ENCODE measurements at places on chromosomes 1 and 21.

GRCh38 chr1:157992833-157993146 is 655 bp upstream of the KIRREL1 start:
- no peak for DNase-seq

DNA sequence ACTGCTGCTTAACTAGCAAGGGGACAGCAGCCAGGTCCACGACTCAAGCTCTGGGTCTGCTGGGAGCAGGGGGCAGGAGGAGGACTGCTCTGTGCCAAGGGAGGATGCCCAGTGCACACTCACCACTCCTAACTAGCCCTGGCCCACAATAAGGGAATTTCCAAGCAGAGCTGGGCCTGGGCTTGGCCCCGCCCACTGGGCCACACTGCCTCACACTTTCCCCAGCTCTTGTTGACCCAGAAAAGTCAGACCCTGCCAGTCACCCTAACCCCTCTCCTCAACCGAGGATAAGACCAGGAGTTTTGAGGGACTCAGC is 18.7 kb downstream of the SLC9A1 start:
- DNase-seq: no peak

GRCh38 chr21:17612023-17612564 is 607 bp downstream of the BTG3 start:
- no peak for DNase-seq

- DNase-seq: no peak
Measured at GRCh38 chr21:41242238-41242829, 74.3 kb upstream of the FAM3B start.

GRCh38 chr1:109210058-109210457 is 3.7 kb upstream of the SARS1 start:
- DNase-seq: no peak

DNA sequence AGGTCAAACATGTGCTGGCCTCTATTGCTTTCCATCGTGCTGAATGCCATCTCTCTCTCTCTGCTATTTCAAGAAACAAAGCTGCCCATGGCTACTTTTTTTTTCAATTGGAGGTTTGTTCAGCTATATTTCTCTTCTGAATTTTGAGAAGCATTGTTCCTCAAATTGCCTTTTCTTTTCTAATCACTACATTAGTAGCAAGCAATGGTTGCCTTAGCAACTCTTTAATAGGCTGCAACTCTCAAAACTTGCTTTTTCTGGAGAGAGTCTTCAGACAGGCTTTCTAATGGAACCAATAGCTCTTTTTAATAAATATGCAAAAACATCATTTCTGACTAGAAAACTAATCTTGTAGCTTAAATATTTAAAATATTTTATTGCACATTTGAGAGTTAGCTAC is 439.0 kb downstream of the LRRIQ3 start:
- DNase-seq: no peak

GRCh38 chr1:211830055-211830327 is 572 bp downstream of the LPGAT1 start:
- no peak for DNase-seq

DNA sequence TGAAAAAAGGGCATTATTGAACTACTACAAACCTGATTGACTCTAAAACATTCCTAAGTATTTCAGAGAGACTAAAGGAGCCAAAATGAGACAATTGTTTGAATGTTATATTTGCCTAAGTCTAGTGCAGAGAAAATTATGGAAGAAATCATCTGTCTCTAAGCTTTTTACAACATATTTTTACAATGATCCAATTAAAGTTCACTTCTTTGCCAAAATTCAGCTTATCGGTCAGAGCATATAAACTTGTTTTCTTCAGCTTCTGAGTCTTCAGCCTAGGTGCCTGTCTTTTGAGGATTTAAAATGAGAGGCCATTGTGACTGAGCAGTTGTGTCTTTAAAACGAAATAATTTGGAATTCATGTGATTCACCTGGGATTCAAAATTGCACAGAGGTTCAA is 181.2 kb upstream of the SGIP1 start:
- no peak for DNase-seq

- no peak for DNase-seq
Measured at GRCh38 chr21:41045534-41046268, 122.3 kb upstream of the BACE2 start.

DNA sequence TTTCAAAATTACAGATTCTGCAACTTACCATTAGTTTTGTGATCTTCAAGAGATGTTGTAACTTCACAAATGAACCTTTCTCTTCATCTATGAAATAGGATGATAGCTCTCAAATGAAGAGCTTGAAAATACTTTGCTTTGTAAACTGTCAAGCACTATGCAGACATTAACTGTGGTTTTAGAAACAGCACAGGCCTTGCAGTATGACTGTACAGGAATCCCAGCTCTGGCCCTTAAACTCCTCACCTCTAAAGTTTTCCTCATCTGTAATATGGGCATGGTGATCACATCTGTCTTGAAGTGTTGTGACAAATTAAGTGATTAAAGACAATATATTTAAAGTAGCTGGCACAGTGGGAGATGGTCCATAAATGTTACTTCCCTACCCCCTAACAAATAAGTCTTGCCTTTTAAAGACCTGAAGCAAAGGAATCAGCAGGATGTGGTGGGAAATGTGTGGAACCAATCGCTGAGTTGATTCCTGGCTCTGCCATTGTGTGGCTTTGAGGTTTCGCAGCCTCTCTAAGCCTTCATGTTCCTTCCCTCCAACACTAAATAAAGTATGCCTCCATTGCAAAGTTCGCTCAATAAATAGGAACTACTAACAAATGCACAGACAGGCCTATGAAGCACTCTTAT is 5.5 kb upstream of the PTP4A2 start:
- DNase-seq: no peak

GRCh38 chr1:88890791-88891317 is 513 bp downstream of the GTF2B start:
- no peak for DNase-seq

DNA sequence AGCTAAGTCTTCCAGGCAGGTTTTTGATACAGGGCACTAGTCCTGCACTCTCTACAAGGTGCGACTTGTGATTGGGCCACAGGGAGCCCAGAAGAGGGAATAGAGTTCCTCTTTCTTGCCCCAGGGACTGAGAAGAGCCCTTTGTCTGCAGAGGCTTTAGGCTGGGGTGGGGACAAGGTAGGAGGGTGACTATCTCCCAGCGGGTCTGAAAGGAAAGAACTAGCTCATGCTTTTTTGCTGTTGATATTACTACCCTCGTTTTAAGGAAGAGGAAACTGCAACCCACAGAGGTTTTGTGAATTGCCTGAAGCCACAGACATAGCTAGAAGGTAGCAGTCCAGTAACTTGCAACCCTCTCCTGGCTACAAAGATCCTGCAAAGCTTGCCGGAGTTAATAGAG is 615.2 kb downstream of the MATN1 start:
- no peak for DNase-seq

GRCh38 chr1:219339466-219339865 is 165.8 kb downstream of the LYPLAL1 start:
- DNase-seq: no peak

GRCh38 chr1:25735956-25736529 is 64.0 kb upstream of the SELENON start:
- no peak for DNase-seq

- DNase-seq: no peak
Measured at GRCh38 chr1:89844860-89845259, 24.0 kb downstream of the LRRC8D start.

- DNase-seq: no peak
Measured at GRCh38 chr21:43280949-43281633, 112.3 kb downstream of the CRYAA start.

DNA sequence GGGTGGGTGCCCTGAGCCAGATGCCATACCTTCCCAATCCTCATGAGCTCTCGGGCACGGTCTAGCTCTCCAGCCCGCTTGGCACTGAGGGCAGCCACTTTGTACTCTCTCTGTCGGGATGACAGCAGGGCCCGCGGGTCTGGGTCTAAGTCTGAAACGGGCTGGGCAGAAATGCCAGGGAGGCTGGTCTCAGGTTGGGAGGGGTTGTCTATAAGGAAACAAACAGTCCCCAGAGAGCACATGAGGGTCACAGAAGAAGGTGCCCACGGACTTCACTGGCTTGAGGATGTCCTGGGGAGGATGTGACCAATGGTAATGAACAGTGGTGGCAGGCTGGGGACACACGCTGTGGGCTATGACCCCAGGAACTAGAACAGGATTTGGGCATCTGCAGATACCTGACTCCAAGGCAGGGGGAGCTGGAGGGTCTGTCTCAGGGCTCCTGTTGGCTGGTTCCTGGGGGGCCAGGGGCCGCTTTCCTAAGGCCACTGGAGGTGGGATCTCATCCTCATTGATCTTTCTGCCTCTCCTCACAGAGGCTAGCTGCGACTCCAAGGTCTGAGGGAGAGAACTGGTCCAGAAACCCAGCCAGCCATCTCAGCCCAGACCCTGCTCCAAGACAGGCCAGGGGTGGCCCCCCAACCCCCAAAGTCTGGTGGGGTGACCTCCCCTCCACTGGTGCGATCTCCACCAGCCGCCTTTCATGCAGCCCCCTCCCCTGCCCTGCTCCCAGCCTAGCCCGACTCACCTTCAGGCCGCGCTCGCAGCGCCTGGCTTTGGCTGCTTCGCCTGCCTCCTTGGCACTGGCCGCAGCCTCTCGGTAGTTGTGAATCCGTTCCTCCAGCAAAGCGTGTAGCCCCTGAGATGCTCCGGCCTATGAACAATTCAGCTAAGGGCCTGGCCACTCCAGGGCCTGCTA is 6.1 kb downstream of the CC2D1B start:
- DNase-seq: no peak

DNA sequence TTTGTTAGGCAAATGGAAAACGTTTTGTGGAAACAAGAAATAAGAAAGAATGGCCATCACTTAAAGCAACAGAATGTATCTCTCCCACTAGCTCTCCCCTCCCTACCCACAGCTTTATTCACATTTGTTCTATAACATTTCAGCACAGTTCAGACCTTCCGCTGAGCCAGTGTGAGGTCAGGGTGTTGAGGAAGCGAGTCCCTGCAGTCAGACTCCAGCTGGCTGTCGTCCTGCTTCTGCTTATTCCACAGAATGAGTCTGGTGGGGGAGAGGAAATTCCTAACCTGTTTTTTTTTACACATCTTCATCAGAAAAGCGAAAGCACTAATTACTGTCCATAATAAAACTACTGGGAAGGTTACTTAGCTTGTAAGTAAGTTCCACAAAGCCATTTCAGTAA is 39.0 kb downstream of the MRPL39 start:
- DNase-seq: no peak

DNA sequence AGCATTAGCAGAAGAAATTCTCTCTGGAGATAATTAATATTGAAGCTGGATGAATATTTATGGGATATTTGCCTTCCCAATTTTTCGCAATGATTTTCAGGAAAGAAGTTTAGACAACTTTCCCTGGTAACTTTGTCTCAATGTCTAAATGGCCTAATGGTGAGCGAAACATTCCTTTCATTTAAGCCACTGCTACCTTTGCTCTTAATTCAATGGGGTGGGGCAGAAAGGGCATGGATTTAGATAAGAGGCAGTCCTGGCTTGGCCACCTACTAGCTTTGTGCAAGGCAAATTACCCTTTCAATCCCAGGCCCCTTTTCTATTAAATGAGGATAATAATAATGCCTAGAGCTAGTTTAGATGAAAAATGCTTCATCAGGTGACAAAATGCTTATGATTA is 27.1 kb upstream of the LYST start:
- DNase-seq: no peak

GRCh38 chr21:33033961-33034413 is 8.3 kb downstream of the OLIG2 start:
- no peak for DNase-seq

GRCh38 chr1:156645056-156645455 is 3.1 kb downstream of the BCAN start:
- DNase-seq: no peak

GRCh38 chr1:11751087-11751486 is 10.9 kb upstream of the C1orf167 start:
- no peak for DNase-seq

DNA sequence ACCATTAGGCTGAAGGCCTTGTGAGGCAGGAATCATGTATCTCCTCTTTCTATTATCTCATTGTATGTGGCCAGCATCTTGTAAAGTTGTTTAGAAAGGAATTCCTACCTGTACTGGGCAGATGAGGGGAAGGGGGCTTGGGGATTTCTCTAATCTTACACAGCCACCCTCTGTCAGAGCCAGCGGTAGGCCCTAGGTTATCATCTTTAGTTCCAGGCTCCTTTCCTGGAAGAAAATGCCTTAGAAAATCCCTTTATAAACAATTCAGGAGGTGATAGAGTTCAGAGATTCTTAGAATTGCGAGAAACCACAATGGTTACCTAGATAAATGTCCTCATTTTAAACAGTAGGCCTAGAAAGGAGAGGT is 35.2 kb downstream of the DPT start:
- DNase-seq: no peak

- DNase-seq: no peak
Measured at GRCh38 chr1:245475126-245475525, 320.3 kb downstream of the KIF26B start.

DNA sequence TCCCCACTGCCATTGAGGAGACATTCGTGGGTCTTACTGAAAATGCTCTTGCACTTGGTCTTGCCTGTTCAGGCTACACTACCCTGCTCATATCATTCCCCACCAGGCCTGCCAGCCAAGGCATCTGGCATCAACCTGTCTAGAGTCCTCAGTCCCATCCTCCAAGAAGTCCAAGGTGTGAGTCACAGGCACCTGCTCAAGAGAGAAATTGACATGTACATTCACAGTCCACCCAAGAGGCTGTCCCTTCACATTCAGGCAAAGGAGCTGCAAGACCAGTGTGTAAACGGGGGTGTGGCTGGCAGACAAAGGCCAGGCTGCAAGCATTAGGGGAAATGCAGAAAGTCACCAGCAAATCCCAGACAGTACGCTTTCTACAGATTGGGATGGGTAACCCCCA is 13.1 kb upstream of the PLA2G2C start:
- no peak for DNase-seq

GRCh38 chr1:180842491-180843275 is 70.0 kb upstream of the KIAA1614 start:
- no peak for DNase-seq

DNA sequence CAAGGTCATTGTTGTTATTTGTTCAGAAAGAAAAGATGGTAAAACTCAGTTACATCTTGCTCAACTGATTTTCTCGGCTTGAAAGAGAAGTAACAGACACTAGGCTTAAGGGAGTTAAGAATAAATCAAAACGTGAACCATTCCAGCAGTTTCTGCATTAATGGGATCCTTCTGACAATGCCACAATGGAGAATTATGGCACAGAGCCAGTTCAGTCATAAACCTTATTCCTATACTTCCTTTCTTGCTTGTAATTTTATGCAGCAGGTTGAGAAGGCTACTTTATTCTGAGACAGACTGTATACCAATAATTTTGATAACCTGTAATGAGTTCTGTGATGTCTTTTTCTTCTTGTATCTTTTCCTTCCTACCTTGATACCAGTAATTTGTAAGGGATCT is 167.0 kb downstream of the C1orf21 start:
- no peak for DNase-seq

DNA sequence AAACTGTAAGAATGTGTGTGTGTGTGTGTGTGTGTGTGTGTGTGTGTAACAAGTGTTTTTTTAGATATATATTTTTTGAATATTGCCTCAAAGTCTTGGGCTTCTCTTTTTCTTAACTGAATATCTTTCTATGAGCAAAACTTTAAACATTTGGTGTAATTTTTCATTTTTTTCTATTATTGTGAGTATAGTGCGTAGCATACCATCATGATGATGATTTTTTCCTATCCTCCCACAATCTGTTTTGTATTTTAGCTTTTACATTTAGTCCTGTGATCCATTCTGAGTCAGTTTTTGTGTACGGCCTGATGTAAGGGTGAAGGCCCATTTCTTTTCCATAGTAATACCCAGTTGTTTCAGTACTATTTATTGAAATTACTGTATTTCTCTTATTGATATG is 680.6 kb downstream of the TTLL7 start:
- no peak for DNase-seq

Measured in NCI-H1048 (cell line).